ENCODE measurements at places on chromosomes 5 and 9.

GRCh38 chr9:126468141-126468825 lies 141.7 kb downstream of the MVB12B start:
- no peak for DNase-seq

GRCh38 chr5:1507961-1508658 lies 15.7 kb downstream of the LPCAT1 start:
- no peak for DNase-seq

GRCh38 chr5:100464418-100464817 lies 70.8 kb upstream of the FAM174A start:
- DNase-seq, result no peak

GRCh38 chr5:10538103-10538788 lies 25.6 kb upstream of the ANKRD33B start:
- no peak for DNase-seq

- no peak for DNase-seq
Measured at GRCh38 chr5:179767496-179768100, 26.2 kb upstream of the LTC4S start.
